Muscle of arm (tissue), 14 donors: ENCODE measurements at places on chromosomes 6 and 20. TPM values are rescaled to one million over a fixed set of nuclear protein-coding genes. Genes with fewer than 3 reads are reported as not detected.
A peak's percentile ranks its signal among the peaks of the same experiment; 100 is the strongest.

GRCh38 chr20:44896583-44896982 is 11.1 kb downstream of the YWHAB start:
- no peak for DNase-seq

DNA sequence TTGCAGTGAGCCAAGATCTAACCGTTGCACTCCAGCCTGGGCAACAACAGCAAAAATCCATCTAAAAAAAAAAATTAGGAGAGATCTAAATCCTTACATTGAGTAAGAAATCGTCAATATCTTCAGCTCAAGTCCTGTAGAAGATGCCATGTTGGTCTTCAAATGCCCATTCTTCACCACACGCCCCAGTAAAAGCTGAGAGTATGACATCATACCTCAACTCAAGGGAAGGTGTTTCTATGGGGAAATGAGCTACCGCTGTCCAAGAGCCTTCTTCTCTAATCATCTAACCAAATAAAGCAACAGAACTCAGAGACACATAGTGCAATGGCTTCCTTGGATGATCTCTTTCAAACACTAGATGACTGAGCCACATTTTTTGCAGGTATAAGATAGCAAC is 2.5 kb upstream of the ZC3H12D start:
- DNase-seq: no peak

GRCh38 chr20:48291896-48292295 is 506.6 kb upstream of the SULF2 start:
- DNase-seq: no peak

DNA sequence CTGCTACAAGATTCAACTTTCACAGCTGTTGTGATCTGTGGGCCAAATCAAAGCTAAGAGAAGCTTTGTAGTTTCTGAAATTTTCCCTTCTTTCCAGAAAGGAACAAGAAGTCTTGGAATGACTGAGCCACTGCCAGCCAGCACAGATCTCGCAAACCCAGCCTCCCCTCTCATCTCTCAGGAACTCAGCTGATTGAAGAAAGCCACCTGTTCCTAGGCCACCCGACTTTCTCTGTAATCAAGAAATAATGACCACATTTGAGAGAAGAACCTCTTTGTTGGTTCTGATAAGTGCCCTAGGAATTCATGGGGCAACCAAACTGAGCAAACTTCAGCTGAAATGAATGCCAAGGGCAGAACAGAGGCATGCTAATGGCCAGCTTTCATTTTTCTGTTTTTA is 61.7 kb downstream of the HDGFL1 start:
- no peak for DNase-seq

DNA sequence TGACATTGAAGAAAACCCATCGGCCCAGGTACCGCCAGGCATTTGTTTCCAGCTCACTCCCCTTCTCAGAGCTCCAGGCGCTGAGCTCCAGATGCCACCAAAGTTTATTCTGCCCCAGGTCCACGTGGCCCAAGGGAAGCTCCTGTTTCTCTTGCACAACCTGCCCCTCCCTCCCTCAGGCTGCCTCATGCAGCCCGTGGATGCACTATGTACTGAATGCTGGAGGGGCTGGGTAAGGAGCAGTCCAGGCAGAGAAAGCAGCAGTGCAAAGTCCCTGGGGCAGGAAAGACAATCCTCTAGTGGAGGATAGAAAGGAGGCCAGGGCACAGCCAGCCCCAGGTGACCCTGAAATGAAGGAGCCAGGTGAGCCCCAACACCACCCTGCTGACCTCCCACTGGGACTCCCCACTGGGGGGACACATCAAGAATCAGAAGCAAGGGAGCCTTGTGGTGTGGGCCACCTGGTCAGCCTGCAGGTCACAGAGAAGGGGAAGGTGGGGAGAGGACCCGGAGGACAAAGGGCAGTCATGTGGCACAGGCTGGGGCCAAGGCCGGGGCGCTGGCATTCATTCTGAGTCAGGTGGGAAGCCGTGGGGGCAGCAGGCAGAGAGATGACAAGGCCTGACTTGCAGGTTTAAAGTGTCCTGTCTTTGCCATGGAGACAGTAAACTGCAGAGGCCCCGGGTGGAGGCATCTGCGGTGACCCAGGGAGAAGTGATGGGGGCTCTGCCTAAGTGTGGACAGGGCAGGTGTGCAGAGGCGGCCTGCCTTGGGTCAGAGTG is 230.1 kb downstream of the PREX1 start:
- DNase-seq: no peak

DNA sequence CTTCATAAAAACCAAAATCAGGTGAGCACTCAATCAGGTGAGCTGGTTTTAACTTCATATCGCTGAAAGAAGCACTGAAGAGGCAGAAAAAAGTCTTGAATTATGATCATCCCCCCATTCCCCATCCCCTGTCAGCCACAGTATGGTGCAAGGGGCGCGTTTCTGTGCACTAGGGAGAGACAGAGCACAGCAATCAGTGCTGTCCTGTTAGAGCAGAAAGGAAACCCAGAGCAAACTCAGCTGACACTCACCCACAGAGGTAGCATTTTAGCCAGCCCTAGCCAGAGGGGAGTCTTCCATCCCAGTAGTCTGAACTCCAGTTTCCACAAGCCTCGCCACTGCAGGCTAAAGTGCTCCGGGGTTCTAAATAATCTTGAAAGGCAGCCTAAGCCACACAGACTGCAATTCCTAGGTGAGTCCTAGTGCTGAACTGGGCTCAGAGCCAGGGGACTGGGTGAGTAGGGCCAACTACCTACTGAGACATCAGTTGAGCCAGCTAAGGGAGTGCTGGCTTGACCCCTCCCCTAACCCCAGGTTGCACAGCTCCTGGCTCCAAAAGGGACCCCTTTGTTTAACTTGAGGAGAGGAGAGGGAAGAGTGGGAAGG is 1352.6 kb upstream of the GJE1 start:
- no peak for DNase-seq

Gene TTK
- polyA plus RNA-seq: 17.1 TPM

DNA sequence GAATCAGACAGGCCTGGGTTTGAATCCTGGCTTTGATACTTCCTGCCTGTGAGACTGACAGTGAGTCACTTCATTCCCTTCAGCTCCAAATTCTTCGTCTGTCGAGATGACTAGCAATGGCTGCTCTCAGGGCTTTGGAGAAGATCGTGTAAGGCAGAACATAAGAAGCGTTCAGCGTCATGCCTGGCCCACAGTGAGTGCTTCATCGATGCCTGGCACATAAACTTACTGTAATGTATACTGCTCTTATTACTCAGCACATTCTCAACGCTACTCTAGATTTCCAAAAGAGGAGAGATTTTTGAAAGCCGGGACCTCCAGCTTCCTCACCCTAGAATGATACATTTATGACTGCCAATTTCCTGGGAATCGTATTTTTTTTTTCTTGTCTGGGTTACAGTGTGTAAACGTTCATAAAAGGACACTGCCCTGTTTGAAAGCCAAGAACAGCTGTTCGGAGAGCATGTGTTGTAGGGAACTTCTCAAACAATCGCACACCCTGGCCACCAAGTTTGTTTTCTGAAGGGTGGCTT is 16.2 kb upstream of the BCAS1 start:
- peak; percentile 17 for DNase-seq

Gene RWDD2A
- 5.2 TPM for polyA plus RNA-seq

GRCh38 chr6:82365016-82365795 is 1.6 kb downstream of the TPBG start:
- DNase-seq: peak; percentile 33

GRCh38 chr6:98325366-98325765 is 509.0 kb upstream of the POU3F2 start:
- no peak for DNase-seq

Gene FNDC1
- polyA plus RNA-seq: 157 TPM

- no peak for DNase-seq
Measured at GRCh38 chr20:24388828-24389380, 80.5 kb upstream of the SYNDIG1 start.

- no peak for DNase-seq
Measured at GRCh38 chr6:130129762-130130246, 92.9 kb downstream of the SAMD3 start.

- no peak for DNase-seq
Measured at GRCh38 chr6:126848119-126848518, 270.4 kb upstream of the RSPO3 start.

- no peak for DNase-seq
Measured at GRCh38 chr6:52617087-52617486, 40.2 kb upstream of the TRAM2 start.

Gene PRND
- polyA plus RNA-seq: 31.3 TPM

DNA sequence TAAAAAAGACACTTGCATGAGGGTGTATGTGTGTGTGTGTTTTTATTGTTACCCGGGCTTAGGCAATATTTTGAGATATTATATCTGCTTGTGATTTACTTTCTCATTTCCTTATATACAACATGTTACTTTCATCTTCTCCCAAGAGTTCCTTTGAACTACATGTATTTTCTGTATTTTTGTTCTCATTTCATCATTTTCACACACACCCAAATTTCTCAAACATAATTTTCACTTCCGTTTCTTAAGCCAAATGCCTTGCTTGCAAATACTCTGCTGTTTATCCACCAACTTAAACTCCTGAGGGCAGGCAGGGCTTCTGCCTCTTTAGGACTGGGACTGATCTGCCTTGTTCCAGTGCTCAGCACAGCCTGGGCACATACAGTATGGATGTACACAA is 69.3 kb upstream of the FYN start:
- no peak for DNase-seq

DNA sequence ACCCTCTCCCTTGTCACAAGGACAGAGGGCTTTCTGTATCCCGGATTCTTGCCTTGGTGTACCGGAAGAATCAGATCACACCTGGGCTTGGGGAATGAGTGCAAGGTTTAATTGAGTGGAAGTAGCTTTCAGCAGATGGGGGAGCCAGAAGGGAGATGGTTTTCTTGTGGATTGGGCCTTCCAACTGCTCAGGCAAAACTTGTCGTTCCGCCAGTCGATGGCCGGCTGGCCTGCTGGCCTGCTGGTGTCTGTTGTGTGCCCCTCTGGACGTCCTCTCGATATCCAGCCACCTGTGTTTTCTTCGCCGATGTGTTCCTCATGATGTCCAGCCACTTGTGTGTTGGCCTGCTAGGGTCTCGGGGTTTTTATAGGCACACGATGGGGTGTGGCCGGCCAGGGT is 168.1 kb downstream of the CDKAL1 start:
- DNase-seq: no peak

Gene TSPO2
- polyA plus RNA-seq: 1.1 TPM

DNA sequence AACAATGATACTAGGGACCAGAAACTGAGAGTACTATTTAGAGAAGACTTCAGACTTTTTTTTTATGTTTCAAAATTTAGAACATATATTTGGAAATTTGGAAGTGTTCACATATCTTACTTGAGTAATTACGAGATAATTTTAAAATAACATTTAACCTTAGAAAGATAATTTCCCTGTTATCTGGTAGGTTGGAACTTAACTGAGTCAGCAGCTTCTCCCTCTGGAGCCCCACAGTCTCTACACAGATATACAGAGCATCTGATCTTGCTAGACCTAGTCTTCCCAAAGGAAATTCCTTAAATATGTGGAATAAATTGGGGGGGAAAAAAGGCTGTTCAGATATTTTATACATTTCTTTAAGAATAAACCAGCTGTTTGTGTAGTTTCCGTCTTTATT is 48.6 kb downstream of the TSPYL4 start:
- DNase-seq: no peak

GRCh38 chr6:167491438-167492099 is 166.7 kb downstream of the TTLL2 start:
- DNase-seq: no peak

- no peak for DNase-seq
Measured at GRCh38 chr6:169807699-169808607, 56.5 kb downstream of the ERMARD start.

- no peak for DNase-seq
Measured at GRCh38 chr20:701401-702129, 26.0 kb upstream of the SCRT2 start.

GRCh38 chr6:107870381-107870780 is 46.3 kb upstream of the SCML4 start:
- no peak for DNase-seq

GRCh38 chr20:23050847-23051627 is 1.6 kb upstream of the THBD start:
- DNase-seq: peak; percentile 82

- DNase-seq: no peak
Measured at GRCh38 chr6:42269553-42269952, 51.9 kb upstream of the MRPS10 start.

GRCh38 chr6:169707772-169708171 is 5.8 kb downstream of the C6orf120 start:
- DNase-seq: no peak

GRCh38 chr6:148500402-148500801 is 157.8 kb downstream of the SASH1 start:
- no peak for DNase-seq

Gene NMBR
- polyA plus RNA-seq: 0.13 TPM

DNA sequence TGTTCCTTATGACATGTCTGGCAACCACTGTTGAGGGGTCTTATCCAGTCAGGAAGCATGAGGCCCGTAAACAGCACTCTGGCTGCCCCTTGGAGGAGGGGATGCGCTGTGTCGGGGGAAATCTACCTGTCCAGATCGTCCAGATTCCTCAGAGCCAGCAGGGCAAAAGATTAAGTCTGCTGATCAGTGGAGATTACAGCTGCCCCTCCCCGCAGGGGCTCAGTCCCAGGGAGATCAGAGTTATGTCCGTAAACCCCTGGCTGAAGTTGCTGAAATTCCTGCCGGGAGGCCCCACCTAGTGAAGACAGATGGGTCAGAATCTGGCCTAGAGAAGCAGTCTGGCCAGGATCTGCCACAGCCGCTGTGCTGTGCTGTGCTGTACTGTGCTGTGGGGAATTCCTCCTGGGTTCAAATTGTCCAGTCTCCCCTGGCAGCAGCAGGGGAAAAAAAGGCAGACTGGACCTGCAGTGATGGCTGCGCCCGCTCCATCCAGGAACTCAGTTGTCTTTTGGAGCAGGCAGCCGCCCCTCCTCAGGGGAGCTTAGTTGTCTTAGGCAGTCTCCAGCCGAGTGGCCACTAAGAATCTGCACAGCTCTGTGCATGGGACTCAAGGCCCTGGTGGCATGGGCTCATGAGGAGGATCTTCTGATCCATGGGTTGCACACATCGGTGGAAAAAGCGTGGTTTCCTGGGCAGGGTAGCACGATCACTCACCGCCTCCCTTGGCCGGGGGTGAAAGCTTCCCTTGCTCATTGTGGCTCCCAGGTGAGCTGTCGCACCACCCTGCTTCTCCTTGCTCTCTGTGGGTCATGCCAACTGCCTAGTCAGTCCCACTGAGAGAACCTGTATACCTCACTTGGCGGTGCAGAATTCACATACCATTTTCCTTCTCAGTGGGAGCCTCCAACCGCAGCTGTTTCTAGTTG is 1368.8 kb upstream of the ADGRB3 start:
- DNase-seq: no peak

Gene MYMX
- polyA plus RNA-seq: 22.3 TPM

GRCh38 chr20:25346349-25346748 is 44.3 kb downstream of the ABHD12 start:
- no peak for DNase-seq

GRCh38 chr6:148657048-148657447 is 89.8 kb upstream of the UST start:
- no peak for DNase-seq

Gene C6orf136
- 15.7 TPM for polyA plus RNA-seq

- DNase-seq: no peak
Measured at GRCh38 chr6:35391240-35391968, 49.0 kb downstream of the PPARD start.

- no peak for DNase-seq
Measured at GRCh38 chr6:115091461-115091860, 748.6 kb upstream of the HS3ST5 start.

Gene SLC35D3
- 0.12 TPM for polyA plus RNA-seq

Gene B3GALT4
- polyA plus RNA-seq: 1.4 TPM

GRCh38 chr6:144400321-144400720 is 115.2 kb downstream of the UTRN start:
- DNase-seq: no peak

Gene FKBP1C
- polyA plus RNA-seq: 0.44 TPM

Gene NKAIN4
- 30.1 TPM for polyA plus RNA-seq

Gene RIN2
- polyA plus RNA-seq: 22.4 TPM

Gene ZKSCAN3
- polyA plus RNA-seq: 5.2 TPM

Gene GLYATL3
- polyA plus RNA-seq: not detected

Gene RBPJL
- polyA plus RNA-seq: not detected

Gene RHAG
- 0.97 TPM for polyA plus RNA-seq
